ENCODE measurements at places on chromosomes 2 and 18.

DNA sequence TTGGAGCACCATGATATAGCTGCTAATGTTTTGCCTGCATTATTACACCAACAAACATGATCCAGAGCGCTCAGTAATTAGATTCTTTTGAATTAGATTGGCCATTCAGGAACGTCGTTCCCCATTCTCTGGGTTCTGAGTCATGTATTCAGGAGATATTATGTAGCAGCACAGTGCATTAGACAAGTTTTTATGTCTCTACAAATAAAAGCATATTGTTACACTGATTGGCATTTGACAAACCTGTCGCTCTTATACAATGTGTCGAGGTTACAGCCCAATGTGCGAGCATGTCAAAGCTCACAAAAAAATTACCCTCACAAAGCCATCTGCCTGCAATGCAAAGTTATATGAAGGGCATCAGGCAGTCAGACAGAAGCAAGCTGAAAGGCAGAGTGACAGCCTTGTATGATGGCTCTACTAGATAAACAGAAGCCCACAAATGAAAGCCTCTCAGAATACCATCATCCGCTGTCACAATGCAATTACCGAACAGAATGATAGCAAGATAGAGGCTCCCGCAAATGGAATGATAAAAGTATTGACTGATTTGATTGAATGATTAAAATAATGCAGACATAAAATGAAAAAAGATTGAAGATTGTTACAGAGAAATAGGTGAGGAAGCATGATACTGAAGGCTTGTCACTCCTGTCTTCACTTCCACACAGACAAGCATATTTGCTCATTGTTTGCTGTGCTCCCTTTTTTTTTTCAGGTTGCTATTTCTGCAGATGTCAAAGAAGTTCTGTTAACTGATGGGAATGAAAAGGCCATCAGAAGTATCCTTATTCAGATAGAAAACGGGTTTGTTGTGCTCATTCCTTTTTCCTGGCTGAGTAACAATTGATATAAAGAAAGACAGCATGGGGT is 234.6 kb upstream of the SIX3 start:
- no peak for DNase-seq

- DNase-seq = peak; percentile 60
These were observed 12.4 kb upstream of the CCDC88A start for GRCh38 chr2:55431982-55432627.

DNA sequence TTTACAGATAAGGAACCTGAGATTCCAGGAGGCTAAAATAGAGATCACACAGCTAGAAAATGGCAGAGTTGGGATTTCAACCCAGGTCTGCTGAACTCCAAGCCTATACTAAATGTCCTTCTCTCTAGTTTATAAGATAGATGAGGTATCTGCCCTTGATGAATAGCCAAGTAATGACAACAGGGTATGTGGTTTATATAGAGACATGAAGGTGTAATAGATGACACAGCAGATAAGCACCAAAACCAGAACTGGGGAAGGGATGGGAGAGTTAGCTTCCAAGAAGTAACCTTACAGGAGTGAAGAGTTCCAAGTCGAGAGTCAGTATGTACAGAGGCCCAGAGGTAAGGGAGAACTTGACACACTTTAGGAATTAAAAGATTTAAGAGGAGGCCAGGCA is 104.7 kb upstream of the UBXN4 start:
- no peak for DNase-seq

- DNase-seq = peak; percentile 57
These were observed 11.2 kb upstream of the STK17B start for GRCh38 chr2:196182439-196183171.

DNA sequence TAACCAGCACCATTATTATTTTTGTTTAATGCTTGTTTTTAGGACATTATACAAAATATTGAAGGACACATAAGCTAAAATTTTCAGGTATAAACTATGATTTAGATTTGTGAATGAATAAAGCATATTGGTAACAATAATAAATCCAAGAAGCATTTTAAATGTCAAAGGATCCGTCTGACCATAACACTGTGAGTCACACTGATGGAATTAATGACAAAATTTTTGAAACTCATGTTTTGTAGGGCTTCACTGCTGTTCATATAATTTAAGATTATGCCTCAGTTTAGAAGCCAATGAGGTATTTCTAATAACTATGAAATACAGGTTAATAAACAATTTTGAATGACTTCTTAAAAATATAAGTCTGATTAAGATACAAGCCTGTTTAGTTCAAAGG is 124.6 kb downstream of the TMEFF2 start:
- DNase-seq = no peak

GRCh38 chr2:13466076-13466475 is 749.3 kb downstream of the TRIB2 start:
- no peak for DNase-seq

- no peak for DNase-seq
These were observed 23.1 kb upstream of the TXNDC2 start for GRCh38 chr18:9862686-9863085.

- no peak for DNase-seq
These were observed 15.8 kb upstream of the IL1RL1 start for GRCh38 chr2:102295566-102295965.

- DNase-seq = no peak
These were observed 11.8 kb downstream of the RASGRP3 start for GRCh38 chr2:33488178-33488690.

DNA sequence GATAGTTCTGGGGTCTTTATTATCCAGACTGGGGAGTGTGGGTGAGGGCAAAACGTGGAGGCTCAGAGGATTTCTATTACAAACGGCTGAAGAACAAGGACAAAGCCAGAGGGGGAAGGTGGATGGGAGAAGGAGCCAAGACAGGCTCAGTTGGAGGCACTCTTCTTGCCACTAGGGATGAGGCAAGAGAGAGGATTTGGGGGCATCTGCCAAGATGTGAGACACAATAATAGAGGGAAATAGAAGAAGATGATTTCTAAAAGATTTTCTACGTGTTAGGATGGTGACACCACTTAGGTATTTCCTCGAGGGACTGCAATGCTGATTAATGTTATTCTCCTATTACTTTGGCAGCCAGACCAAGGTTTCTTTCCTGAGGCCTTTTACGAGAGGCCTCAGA is 71.8 kb downstream of the APOB start:
- no peak for DNase-seq

- DNase-seq = no peak
These were observed 11.6 kb downstream of the NFE2L2 start for GRCh38 chr2:177252808-177253531.

- DNase-seq = peak; percentile 68
These were observed 8.2 kb downstream of the GDF7 start for GRCh38 chr2:20674974-20675679.

- DNase-seq = no peak
These were observed 315.0 kb downstream of the CTNNA2 start for GRCh38 chr2:79827881-79828280.

DNA sequence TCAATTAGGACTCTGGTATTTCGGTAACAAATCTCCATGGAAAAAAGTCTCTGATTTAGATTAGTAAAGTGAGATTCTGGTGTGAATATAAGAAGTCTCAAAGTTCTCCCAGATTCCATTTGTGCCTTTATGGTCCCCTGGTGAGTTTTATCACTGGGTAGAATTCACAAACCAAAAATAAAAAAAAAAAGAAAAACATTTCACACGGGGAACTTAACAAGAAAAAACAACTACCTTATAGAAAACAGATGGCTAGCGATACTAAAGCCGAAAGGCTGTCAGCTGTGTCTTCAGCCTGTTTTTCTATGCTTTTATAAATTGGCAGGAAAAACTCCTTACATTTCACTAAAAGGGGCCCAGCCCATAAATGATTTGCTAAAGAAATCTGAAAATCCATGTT is 50.6 kb downstream of the COL5A2 start:
- no peak for DNase-seq

GRCh38 chr2:128742467-128742866 is 423.8 kb upstream of the HS6ST1 start:
- DNase-seq = no peak

DNA sequence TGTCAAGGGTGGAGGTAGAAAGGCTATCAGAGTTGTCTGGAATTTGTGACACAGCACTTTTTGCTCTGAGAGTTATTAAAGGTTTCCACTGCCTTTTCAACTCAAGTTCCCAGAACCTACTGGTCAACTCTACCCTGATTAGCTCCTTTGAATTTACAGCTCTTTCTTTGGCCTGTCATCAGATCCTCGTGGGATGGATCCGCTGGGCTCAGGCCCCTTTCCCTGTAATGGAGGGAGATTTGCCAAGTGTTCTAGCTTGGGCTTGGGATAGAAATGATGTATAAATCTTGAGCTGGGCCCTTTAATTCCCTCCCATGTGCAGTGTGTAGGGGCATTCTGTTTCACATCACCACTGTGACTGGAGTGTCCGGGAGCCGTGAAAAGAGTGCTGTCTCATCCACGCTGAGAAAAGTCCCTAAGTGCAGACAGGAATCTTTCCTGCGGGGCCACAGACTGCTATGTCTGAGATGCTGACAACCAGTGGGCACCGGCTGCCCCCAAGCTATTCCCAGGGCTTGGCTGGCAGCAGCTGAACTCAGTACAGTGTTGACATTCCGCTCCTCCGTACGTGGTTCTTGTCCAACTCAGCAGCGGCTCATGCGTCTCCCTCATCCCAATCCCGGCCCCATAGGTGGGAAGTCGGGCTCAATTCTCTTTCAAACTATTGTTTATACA is 46.9 kb upstream of the ARHGAP28 start:
- DNase-seq = no peak

DNA sequence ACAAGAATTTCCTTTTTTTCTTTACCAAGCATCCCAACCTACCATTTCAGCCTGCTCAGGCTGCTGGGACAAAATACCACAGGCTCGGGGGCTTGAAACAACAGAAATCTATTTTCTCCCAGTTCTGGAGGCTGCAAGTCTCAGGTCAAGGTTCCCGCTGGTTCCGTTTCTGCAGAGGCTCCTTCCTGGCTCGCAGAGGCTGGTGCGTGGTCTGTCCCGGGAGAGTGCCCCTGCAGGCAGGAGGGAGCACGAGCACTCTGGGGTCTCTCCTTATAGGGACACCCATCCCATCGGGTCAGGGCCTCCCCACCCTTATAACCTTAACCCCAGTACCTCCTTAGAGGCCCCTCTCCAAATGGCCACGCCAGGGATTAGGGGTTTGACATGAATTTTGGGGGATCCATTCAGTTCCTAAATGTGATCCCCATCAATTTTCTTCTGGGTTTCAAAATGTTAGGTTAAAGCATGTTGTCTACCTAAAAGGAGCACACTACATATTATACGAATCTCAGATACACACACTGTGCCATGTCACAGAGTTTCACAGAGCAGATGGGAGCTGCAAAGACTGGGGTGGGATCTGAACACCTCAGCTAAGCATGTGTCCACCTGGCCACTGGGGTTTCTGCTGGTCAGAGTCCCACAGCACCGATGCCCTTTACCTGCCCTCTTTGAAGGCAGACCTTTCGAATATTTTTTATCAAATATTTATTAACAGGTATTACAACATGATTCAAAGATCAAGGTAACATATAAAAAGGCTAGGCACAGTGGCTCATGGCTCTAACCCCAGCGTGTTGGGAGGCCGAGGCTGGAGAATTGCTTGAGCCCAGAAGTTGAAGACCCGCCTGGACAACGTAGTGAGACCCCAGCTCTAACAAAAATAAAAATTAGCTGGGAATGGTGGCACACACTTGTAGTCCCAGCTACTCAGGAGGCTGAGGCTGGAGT is 17.6 kb upstream of the ADI1 start:
- DNase-seq = peak; percentile 37

DNA sequence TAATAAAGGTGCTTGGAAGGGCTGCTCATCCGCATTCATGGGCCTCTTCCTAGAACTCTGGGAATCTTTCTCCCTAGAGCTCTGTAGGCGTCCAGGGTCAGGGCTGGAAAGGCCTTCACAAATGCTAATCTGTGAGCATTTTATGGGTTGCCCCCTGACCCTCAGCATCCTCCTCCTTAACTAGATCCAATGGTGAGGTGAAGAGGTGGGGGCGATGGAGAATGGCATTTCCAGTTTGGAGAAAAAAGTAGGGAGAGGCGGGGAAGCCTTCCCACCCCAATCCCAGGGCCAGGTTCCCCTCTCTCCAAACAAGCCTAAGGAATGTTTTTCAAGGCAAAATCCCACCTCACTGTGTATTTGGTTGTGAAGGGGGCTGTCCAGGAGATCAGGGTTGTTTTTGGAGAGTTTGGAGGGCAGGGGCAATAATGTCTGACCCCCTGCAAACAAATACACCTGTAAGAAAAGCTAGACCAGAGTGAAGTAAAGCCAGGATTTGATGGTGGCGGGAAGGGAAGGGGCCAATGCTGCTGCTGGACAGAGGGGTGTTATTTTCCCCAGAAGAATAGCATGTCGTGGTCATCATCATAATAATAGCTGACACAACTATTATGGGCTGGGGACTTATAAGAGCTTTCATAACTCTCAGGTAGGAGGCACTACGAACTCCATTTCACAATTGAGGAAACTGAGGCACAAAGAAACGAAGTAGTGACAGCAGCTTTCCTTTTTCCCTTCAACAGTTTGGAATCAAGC is 1.4 kb upstream of the MYCN start:
- DNase-seq = no peak

- DNase-seq = no peak
These were observed 8.3 kb downstream of the C2orf81 start for GRCh38 chr2:74413001-74413698.

DNA sequence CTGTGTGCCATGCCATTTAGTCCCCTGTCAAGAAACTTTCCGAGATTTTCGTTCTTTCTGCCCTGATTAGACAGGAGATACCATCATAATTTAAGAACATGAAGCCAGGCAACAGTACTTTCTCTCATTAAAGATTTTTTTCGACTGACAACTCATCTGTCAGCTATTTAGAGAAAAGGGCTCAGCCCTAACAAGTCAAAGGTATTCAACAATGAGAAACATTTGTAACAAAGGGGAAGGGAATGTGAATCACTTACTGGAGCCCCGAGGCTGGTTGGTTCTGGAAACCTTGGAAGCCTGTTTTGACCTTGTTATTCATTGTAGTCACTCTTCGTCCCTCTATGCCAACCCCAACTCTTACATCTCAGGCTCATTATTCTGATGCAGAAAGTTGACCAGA is 199.4 kb downstream of the SPP2 start:
- DNase-seq = peak; percentile 99
